Naive thymus-derived CD8-positive, alpha-beta T cell (primary cell): ENCODE measurements at places on chromosomes 7 and 10.

- H3K4me1 ChIP-seq, result peaks cover 24% of the 10 kb centered on the region
- H3K27me3 ChIP-seq, result peaks cover 4% of the 10 kb centered on the region
- H3K36me3 ChIP-seq, result no peaks in the 10 kb centered on the region
Observed at GRCh38 chr7:29879609-29880008, 73.3 kb downstream of the WIPF3 start.

GRCh38 chr10:113044016-113044755 is 94.1 kb downstream of the TCF7L2 start:
- peaks cover 4% of the 10 kb centered on the region for H3K36me3 ChIP-seq
- H3K4me1 ChIP-seq, result peaks cover 2% of the 10 kb centered on the region
- no peak for DNase-seq
- no peaks in the 10 kb centered on the region for H3K27me3 ChIP-seq
- H3K27ac ChIP-seq, result no peak overlapping the region

DNA sequence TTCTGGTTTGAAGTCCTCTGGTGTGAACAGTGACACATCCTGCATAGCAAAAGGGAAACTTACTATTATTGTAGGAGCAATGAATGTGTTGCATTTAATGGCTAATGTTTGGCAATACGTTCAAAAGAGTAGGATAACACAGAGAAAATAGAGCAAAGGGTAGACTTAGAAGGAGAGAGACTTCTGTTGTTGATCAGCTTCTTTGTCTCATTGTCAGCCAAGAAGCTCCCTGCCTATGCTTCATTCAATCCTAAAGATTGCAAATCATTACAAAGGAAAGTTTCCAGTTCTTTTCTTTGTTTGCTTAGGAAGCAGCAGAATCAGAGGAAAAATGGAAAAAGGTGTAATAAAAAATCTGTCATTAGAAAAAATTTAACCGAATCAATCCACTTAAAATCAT is 7.9 kb upstream of the TSPAN13 start:
- no peak for DNase-seq
- H3K36me3 ChIP-seq, result no peaks in the 10 kb centered on the region
- no peaks in the 10 kb centered on the region for H3K27me3 ChIP-seq
- no peaks in the 10 kb centered on the region for H3K4me1 ChIP-seq
- H3K4me3 ChIP-seq, result no peak overlapping the region

DNA sequence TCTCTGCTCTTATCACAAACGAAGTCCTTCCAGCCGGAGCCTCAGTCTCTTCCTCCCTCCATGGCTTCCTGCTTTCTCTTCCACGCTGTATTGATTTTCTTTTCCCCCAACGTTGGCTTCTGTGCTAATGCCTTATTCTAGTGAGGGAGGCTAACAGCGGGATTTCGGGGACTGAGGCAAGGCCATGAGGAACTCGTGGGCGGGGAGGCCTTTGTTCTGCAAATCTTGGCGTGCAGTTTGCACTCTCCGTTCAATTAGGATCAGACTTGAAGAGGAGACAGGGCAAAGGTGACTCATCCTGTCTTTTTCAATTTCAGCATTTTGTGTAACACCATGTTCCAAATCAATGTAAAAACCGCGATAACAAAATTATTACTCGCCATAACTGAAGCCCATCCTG is 25.3 kb downstream of the EN2 start:
- H3K27ac ChIP-seq, result no peak overlapping the region
- no peak for DNase-seq
- peaks cover 8% of the 10 kb centered on the region for H3K4me1 ChIP-seq
- H3K36me3 ChIP-seq, result no peaks in the 10 kb centered on the region
- H3K4me3 ChIP-seq, result peak overlapping the region; percentile 11
- H3K27me3 ChIP-seq, result peaks cover 35% of the 10 kb centered on the region

DNA sequence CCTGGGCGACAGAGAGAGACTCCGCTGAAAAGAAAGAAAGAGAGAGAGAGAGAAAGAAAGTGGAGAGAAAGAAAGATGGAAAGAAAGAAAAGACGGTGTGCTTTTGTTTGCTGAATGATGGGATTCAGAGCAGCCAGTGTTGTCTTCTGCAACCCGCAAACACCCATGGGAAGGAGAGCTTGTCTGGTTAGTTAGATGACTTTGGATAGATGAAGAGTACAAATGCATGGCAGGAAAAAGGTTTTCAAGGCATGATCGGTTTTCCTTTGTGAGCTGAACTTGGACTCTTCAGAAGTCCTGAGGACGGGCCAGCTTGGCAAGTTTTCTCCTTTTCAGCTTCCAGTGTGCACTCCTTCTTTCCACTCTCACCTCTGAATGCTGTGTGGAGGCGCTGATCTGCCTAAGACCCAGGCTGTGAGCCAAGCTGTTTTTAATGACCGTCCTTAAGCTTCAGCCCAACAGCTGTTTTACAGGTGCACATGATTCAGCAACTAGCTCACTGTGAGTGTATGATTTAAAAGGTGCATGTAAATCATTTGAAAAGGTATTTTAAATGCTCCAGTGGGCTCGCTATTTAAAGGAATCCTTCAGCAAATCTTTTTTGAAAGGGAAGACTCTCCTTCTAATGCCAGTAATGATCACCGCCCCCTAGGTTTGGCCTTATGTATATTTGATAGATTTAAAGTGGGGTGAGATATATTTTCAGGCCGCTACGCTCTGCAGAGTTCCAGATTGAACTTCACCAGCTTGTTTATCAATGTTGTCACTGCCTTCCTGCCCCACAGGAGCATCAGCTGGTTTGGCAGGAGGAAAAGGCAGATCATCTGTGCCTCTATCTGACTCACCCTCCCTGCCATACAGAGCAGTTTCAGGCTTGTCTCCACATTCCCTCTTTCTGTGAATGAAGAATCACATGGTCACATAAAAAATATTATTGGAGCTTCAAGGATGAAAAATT is 115.0 kb downstream of the PLXDC2 start:
- no peak for DNase-seq
- no peak overlapping the region for H3K27ac ChIP-seq
- H3K36me3 ChIP-seq, result peaks cover 5% of the 10 kb centered on the region
- no peaks in the 10 kb centered on the region for H3K27me3 ChIP-seq

GRCh38 chr7:81657551-81657950 is 112.3 kb downstream of the HGF start:
- no peak for DNase-seq
- no peaks in the 10 kb centered on the region for H3K4me1 ChIP-seq
- H3K27ac ChIP-seq, result no peak overlapping the region
- H3K36me3 ChIP-seq, result peaks cover 1% of the 10 kb centered on the region

DNA sequence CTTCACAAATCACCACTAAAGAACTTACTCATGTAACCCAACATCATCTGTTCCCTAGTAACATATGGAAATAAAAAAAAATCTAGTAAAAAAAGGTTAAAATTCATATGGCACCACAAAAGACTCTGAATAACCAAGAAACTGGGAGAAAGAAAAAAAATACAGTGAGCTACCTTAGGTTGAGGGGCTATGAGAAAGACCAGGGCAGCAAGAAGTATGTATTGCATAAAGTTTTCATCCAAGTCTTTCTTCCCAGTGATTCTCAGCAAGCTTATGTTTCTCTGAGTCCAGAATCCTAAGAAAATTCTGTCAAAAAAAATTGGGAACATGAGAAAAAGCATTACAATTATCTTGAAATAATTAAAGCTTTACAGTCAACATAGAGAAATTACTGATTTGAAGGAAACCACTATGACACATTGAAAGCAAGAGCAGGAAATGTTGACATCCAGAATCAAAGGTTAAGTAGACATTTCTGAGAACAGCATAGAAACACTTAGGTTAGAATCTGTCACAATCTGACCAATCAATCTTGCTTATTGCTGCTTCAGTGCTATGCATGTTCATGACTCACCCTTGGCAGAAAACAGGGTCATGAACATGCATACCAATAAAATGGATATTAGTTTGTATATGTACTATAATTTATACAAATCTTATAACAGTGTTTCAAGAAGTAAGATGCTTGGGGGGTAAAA is 494.0 kb upstream of the POT1 start:
- no peaks in the 10 kb centered on the region for H3K27me3 ChIP-seq
- no peaks in the 10 kb centered on the region for H3K36me3 ChIP-seq
- no peak overlapping the region for H3K27ac ChIP-seq
- no peak for DNase-seq
- H3K4me1 ChIP-seq, result peaks cover 2% of the 10 kb centered on the region
- no peak overlapping the region for H3K4me3 ChIP-seq

DNA sequence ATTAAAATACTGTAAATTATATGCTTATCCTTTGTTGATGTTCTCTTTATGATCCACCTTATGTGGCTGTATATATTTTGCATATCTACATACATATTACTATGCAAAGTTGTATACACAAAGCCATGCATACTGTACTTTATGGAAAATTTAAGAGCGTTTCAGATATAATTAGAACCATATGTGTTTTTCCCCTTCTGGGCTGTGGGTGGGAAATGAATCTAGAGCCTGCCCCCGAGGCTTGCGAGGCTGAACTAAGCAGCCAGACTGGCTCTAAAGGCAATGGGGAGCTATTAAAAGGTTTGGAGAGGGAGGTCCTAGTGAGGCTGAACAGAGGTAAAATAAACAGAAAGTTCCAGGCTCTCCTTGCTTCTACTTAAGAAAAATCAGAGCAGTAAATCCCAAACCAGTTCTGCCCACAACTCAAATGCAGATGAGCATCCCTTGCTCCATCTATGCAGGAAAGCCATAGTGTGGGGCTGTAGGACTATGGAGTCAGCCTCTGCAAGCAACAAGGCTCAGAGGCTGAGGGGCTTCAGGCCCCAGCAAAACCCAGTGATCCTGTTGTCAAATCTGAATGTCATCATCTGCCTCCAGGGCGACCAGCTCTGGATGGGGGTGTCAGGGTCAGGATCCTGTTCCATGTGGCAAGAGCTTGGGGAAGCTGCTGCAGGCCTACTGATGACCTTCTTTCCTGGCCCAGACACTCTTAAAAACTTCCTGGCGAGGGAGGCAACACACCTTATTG is 14.1 kb upstream of the DDIT4 start:
- peak overlapping the region; percentile 88 for H3K27ac ChIP-seq
- H3K4me3 ChIP-seq, result peak overlapping the region; percentile 90
- H3K4me1 ChIP-seq, result peaks cover 41% of the 10 kb centered on the region
- H3K27me3 ChIP-seq, result no peaks in the 10 kb centered on the region

DNA sequence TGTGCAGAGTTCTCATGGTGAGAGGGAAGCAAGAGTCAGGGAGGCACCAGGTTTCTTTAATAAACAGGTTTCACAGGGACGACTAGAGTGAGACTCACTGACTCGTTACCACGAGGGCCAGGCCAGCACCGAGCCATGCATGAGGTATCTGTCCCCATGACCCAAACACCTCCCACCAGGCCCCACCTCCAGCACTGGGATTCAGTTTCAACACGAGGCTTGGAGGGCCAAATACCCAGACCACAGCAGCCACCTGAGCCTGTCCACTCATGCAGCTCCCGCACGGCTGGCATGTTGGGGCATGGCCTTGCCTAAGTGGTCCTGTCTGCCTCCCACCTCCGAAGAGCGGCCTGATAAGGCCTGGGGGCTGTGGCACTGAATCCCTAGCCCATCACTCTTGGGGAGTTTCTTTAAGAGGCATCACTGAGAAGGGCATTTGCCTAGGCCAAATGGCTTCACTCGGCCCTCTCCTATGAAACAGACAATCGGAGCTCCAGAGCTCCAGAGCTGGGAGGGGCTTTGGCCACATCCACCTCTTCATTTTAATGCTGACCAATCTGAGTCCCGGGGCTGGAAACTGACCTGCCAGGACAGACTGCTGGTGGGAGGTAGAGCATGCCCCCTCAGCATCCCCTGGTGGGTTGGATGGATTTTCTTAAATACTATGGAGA is 157.8 kb downstream of the DNAJB6 start:
- H3K27ac ChIP-seq, result no peak overlapping the region
- H3K4me3 ChIP-seq, result no peak overlapping the region
- H3K36me3 ChIP-seq, result no peaks in the 10 kb centered on the region
- peaks cover 6% of the 10 kb centered on the region for H3K27me3 ChIP-seq

- peaks cover 6% of the 10 kb centered on the region for H3K4me1 ChIP-seq
- no peaks in the 10 kb centered on the region for H3K27me3 ChIP-seq
- H3K4me3 ChIP-seq, result no peak overlapping the region
- peaks cover 78% of the 10 kb centered on the region for H3K36me3 ChIP-seq
- no peak for DNase-seq
Observed at GRCh38 chr10:7230951-7231350, 179.9 kb downstream of the SFMBT2 start.

GRCh38 chr10:129032372-129033313 is 434.4 kb upstream of the MGMT start:
- H3K27me3 ChIP-seq, result peaks cover 4% of the 10 kb centered on the region
- H3K4me1 ChIP-seq, result peaks cover 34% of the 10 kb centered on the region
- DNase-seq, result no peak

GRCh38 chr10:99358101-99358500 is 28.9 kb downstream of the CNNM1 start:
- H3K4me3 ChIP-seq, result no peak overlapping the region
- no peak overlapping the region for H3K27ac ChIP-seq
- DNase-seq, result no peak
- H3K36me3 ChIP-seq, result no peaks in the 10 kb centered on the region
- H3K4me1 ChIP-seq, result no peaks in the 10 kb centered on the region
- peaks cover 12% of the 10 kb centered on the region for H3K27me3 ChIP-seq

DNA sequence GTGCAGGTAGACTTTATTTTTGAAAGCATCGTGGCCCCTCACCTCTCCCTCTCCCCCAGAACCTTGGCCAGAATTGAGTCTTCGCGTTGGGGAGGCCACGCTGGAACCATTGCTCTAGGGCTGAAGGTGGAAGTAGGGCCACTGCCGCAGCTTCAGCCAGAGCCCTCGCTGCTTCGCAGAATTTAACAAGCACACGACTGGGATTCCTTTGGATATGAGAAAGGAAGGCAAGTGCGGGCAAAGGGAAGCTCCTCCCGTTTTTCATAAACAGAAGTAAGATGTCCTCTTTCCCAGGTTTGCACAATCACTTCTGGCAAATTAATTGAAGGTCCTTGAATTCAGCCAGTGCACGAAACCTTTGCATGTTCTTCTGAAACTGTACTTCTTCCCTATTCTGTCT is 168.1 kb downstream of the CCDC3 start:
- H3K36me3 ChIP-seq, result no peaks in the 10 kb centered on the region
- no peak overlapping the region for H3K27ac ChIP-seq
- H3K4me1 ChIP-seq, result no peaks in the 10 kb centered on the region
- H3K27me3 ChIP-seq, result no peaks in the 10 kb centered on the region
- H3K4me3 ChIP-seq, result no peak overlapping the region

DNA sequence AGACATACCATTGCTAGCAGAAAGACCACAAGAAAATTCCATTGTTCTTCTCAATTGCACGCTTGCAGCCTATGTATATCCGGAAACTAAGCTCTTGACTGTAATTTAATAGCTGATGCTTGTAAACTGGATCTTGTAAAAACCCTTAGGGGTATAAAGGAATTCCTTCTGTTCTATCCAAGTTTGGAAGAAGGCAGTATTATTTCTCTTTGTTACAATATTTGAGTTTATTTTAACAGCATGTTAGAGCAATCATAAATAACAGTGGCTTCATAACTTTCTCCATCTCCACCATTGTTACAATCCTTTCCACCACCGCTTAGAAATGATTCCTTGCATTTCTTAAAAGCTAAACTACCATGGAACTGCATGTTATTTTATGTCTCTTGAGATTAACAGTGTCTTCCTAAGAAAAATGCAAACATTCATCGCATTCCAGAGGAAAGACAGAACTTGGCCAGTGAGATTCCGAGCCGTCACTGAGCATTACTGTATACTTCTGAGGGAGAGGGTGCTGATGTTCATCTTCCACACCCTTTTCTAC is 92.5 kb downstream of the TRIL start:
- no peak overlapping the region for H3K4me3 ChIP-seq
- DNase-seq, result no peak
